ENCODE measurements at places on chromosomes 2 and 18.

DNA sequence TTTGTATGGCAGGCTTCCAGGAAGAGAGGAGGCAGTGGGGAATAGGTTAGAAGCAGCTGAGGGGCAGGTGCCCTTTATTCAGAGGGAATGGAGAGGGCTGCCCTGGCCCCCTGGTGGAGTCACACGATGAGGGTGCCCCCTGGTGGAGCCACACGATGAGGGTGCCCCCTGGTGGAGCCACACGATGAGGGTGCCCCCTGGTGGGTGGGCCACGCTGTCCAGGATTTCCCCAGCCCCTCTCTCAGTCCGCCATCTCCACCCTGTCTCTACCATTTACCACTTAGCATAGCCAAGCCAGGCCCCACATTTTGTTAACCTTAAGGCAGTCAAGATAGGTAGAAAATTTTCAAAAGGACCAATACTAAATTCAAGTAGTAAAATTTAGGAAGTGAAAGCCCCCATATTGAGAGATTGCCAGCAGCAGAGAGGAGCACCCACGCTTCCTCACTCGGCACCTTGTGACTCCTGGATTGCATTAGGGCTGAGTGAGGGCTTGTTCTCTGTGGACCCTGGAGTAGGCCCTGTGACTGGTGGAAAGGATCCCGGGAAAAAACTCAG, 10.4 kb upstream of the FAM228A start:
- DNase-seq: no peak

DNA sequence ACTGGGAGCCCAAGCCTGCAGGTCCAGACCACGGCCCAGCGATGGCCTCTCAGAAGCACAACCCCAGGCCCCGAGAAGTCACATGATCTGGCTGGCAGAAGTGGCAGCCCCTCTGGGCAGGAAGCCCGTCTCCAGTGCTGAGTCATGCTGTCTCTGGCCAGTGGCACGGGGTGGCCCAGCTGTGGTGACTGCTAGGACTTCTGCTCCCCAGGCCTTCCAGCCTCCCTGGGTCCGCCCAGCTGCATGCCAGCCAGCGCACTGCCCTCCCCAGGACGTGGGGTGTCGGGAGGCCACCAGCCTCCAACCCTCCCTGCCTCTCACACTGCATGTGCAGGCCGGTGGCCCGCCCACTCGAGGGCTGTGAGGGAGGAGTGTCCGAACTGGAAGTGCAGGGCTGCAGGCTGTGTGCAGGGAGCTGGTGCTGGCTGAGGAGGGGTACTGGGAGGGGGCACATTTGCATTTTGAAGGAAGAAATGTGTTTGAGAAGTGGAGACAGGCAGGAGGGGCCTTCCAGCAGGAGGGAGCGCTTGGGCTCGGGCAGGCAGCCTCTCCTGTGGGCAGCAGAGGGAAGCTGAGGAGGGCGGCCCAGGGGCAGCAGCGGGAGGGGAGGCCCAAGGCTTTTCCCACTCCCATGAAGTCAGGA, 17.0 kb upstream of the HPCAL1 start:
- DNase-seq: no peak

DNA sequence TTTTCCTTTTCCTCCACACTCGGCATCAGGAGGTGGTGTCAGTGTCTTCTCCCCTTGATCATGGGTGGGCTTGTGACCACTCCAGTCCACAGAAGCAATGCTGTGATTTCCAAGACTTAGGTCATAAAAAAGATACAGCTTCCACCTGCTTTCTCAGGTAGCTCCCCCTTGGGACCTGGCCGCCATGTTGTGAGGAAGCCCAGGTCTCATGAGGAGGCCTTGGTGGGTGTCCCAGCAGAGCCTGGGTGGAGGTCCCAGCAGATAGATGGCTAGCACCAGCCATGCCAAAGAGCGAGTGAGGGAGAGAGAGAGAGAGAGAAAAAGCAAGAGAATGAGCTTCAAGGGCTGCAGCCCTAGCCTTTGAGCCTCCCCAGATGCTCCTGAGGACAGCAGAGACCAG, 16.0 kb downstream of the SLC66A2 start:
- DNase-seq: no peak

DNA sequence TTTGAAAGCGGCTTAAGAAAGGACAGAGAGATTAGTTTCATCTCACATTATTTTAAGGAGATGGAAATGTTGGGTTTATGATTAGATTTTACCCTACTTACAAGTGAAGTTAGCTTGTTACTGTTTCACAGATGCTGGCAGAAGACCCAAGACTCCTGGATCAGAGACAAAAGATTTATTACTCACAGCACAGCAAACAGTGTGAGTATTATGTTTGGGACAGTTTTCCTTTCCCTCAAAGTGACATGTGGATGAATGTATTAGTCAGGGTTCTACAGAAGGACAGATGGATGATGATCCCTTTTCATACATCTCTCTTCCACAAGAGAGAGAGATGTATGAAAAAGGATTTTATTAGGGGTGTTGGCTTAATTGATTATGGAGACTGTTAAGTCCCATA, 281.8 kb upstream of the CDH2 start:
- DNase-seq: no peak

DNA sequence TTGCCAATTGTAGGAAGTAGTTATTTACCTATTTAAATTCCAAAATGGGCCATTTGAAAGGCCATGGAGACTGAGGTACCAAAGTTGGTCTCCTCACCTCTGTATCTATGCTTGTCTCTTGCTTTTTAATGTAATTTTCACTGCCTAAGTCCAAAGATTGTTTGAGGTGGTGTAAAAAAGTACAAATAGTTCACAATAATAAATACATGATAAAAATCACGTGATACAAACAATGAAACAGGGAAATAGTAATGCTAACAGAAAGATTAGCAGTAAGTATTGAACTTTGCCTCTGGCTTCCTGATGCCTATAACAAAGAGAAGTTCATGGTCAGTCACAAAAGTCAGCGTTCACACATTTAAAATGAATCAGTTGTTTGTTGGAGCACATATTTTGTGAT, 67.6 kb downstream of the CNTNAP5 start:
- DNase-seq: no peak

DNA sequence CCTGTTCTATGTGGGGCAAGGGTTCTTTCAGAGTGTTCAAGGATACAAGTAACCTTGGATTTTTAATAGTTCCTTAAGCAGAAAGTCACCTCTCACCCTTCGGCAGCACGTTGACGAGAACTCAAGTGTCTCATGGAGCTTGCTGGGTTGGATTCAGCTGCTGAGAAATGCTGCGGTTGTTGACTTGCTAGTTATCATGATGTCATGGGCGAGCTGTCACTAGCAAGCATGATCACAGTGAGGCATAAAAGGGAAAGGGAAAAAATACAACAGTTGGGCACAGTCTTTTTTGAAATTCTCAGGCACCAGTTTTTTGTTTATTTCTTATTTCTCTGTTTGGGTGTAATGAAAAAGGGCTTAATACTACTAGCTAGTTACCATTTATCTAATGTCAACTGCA, 53.2 kb downstream of the ADCYAP1 start:
- no peak for DNase-seq

GRCh38 chr2:61995515-61995914, 90.0 kb downstream of the COMMD1 start:
- DNase-seq: no peak

DNA sequence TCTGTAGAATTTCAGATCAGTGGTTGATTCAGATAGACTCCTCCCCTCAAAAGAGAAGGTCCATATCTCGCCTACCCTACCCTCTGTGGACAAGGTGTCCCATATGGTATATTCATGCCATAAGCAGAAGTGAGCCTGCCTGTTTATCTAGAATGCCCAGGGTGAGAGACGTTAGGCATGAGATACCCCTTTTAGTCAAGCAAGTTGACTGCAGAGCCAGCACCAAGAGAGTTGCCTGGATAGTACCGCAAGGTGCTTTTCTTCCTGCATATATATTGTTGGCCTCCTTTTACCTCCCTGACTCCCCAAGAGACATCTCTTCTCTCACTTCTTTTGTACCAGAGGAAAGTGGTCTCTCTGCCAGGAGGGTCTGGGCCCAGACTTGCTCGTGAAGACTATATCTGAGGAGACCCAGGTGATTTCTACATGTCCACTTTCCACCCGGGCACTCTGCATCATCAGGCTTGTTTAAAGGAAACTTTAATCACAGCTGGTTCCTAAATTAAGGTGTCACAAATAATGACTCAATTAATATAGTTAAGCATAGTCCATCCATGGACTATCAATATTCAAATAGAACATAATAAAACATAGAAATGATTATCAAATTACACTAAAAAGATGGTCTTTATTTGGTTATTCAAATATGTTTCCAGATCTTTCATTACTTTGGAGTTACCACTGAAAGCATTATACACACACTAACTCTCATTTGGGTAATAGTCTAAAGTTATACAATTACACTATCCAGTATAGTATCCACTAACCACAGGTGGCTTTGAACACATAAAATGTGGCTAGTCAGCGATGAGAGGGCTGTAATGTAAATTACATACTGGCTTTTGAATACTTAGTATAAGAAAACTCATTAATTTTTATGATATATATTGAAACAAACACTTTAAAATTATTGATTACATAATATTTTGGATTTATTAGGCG, 4.1 kb downstream of the ITGA4 start:
- DNase-seq: no peak

GRCh38 chr2:217091531-217091930, 231.7 kb upstream of the TNP1 start:
- DNase-seq: no peak

DNA sequence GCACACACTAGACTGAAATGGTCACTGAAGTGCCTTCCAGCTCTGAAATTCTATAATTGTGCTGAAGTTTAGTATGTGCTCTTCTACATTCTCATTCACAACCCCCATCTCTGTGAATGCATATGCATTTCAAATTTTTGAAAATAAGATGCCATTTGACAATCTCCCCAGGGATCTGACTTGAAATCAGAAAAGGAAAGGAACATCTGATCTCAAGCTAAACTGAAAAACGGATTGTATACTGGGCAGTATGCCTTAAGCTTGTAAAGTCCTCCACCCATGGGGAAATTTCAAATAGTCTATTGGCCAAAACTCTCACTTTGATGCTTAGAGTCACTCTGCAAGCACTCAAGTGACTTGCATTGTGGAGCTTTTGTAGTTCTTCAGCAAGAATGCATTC, 22.9 kb downstream of the FAP start:
- DNase-seq: no peak

- no peak for DNase-seq
Measured at GRCh38 chr18:76824145-76824676, 1.9 kb downstream of the ZNF236 start.

GRCh38 chr18:21741562-21742314, 1.1 kb downstream of the MIB1 start:
- DNase-seq: no peak

DNA sequence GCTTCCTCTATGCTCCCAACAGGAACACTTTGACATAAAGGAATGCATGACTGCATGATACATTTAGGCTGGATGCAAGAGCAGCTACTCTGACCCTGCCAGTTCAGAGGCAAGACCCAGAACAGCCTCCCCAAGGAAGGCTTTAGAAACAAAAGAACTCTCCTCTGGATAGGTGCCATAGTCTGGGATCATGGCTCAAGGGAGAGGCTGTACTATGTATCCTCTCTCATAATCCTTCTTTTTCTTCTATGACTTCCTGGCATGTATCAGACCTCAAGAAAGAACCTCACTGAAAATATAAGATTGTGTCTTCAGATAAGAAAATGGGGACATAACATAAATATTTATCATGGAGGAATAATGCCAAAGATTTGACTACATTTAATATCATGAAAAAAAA, 194.0 kb upstream of the LYPD1 start:
- no peak for DNase-seq

DNA sequence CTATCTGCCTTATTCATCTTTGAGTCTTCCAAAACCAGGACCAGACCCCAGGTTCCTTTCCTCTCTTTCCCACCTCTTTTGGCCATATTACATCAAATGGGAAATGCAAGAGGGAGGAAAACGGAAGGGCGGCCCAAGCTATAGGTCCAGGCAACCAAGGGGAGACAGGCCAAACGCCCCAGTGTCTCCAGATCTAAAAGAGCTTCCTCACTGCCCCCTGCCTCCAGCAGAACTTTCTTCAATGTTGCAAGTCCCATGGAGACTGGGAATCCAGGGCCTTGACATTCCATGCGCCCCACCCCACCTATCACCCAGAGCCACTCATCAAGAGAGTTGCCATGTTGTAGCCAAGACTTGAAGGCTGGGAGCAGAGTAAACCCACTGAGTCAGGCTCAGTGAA, 15.4 kb downstream of the TNS1 start:
- DNase-seq: no peak

DNA sequence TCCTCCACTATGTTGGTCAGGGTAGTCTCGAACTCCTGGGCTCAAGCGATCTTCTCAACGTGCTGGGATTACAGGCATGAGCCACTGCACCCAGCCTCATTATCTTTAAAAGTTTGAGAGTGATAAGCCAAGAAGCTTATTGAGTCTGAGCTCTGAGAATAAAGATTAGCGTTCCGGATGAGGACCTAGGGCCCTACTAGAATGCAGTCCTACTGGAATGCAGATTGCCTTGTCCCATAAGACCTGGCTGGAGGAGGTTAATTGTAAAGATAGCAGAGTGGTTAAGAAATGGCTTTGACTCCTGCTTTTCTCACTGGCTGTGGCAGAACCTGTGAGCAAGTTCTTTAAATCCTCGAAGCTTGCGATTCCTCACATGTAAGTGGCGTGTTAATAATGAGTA, 4.0 kb downstream of the VWA3B start:
- no peak for DNase-seq

DNA sequence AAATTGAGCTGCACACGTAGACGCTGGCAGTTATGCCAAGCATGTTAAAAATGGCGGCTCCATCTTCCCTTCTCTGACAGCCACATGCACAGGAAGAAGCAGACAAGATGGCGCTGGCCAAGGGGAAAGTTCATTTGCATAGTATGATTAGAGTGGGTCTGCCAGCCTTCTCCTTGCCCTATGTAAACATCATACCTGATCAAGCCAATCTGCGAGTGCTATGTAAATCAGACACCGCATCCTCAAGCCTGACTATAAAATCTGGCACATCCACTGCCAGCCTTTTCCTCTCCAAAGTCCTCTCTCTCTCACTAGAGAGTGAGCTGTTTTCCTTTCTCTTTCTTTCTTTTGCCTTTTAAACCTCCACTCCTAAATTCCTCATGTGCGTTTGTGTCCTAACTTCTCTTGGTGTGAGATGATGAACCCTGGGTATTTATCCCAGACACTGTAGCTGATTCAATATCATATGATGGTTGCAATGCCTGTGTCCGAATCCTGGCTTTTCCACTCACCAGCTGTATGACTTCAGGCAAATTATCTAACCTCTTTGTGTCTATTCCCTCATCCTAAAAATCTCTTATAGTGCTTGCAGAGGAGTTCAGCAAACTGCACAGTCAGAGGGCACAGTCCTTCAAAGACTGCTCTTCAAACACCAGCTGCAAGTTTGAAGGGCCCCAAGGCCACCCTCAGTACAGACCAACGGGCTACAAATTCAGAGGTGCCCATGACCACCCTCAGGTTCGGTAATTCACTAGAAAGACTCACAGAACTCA, 39.3 kb upstream of the ITSN2 start:
- DNase-seq: peak; percentile 89

GRCh38 chr18:79397247-79397829, 1.6 kb downstream of the NFATC1 start:
- no peak for DNase-seq

GRCh38 chr2:70248181-70248847, at the start of gene TIA1:
TSS of gene TIA1 (minus strand) at chr2:70248628. CDS start at chr2:70248430, 198 bp downstream.
- DNase-seq: peak; percentile 95
